ENCODE measurements at places on chromosomes 4 and X. TPM values are rescaled to one million over a fixed set of nuclear protein-coding genes. Genes with fewer than 3 reads are reported as not detected.

The GATA1 gene
- total RNA-seq: not detected

The ZNF185 gene
- 0.65 TPM for total RNA-seq

The MAGED4 gene
- 7.0 TPM for total RNA-seq

The PHKA1 gene
- 6.5 TPM for total RNA-seq

The HPSE gene
- total RNA-seq: 3.3 TPM

The DDIT4L gene
- total RNA-seq: 8.0 TPM

The PRRG3 gene
- not detected for total RNA-seq

The APEX2 gene
- 18.3 TPM for total RNA-seq

The IL3RA gene
- 22.4 TPM for total RNA-seq

The TBX22 gene
- not detected for total RNA-seq

The DMRTC1 gene
- total RNA-seq: not detected

The RHOXF2 gene
- total RNA-seq: not detected

The NDST3 gene
- total RNA-seq: 0.29 TPM

The EMCN gene
- 158 TPM for total RNA-seq

The OPRPN gene
- not detected for total RNA-seq

The AFM gene
- total RNA-seq: not detected

The EVC gene
- total RNA-seq: 19.3 TPM

The CLCN4 gene
- 14.0 TPM for total RNA-seq

The ZAR1 gene
- total RNA-seq: 0.19 TPM

The HS6ST2 gene
- total RNA-seq: 2.0 TPM

The PABPC1L2A gene
- total RNA-seq: not detected

The ZNF630 gene
- total RNA-seq: 1.3 TPM

The AFF2 gene
- under 0.01 TPM for total RNA-seq

The PDGFC gene
- total RNA-seq: 8.8 TPM

The FOXP3 gene
- total RNA-seq: 0.33 TPM

The F11 gene
- not detected for total RNA-seq

The CENPI gene
- 17.7 TPM for total RNA-seq

The ENPEP gene
- not detected for total RNA-seq

The FAM149A gene
- total RNA-seq: not detected

The ANXA3 gene
- 191 TPM for total RNA-seq

The FRMD7 gene
- not detected for total RNA-seq

The SMIM31 gene
- total RNA-seq: not detected

The LEF1 gene
- 0.67 TPM for total RNA-seq

The PNCK gene
- total RNA-seq: not detected

The SYP gene
- total RNA-seq: under 0.01 TPM

The ARHGEF38 gene
- not detected for total RNA-seq

The RASL11B gene
- not detected for total RNA-seq

All from vein endothelial cell (primary cell).